ELF-1 (cell line): ENCODE measurements at places on chromosomes 7 and 10.

- peak; percentile 57 for DNase-seq
Measured at GRCh38 chr10:70536196-70536861, 57.8 kb downstream of the PALD1 start.

GRCh38 chr10:100684688-100685235 lies 60.6 kb upstream of the PAX2 start:
- DNase-seq = no peak

DNA sequence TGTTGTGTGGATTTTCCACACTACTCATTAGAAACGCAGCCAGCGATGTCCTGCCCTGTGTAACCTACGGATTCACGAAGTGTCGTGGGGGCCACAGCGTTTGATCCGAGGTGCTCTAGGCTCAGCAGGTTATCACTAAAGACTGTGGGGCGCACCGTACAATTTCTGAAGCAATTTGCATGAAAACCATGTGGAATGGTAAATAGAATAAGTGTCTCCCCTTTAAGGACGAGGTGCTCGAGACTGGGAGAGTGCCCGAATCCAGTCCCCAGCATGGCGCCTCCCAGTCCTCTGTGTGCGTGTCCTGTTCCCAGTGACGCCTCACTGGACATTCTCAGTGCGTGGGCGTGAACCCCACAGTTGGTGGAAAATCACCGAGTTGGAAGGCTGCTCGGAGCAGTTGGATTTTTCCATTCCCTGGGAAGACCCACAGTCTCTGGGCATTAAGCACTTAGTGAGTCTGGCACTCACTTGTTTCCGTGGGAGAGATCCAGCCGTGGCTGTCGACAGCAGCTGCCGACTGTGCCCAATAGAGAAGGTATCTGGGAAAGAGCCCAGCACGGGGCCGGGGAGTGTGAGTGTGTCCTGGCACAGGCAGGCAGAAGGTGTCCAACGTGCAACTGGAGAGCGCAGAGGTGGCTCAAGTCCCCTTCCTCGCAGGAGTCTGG lies 37.0 kb downstream of the PFKP start:
- DNase-seq = no peak

DNA sequence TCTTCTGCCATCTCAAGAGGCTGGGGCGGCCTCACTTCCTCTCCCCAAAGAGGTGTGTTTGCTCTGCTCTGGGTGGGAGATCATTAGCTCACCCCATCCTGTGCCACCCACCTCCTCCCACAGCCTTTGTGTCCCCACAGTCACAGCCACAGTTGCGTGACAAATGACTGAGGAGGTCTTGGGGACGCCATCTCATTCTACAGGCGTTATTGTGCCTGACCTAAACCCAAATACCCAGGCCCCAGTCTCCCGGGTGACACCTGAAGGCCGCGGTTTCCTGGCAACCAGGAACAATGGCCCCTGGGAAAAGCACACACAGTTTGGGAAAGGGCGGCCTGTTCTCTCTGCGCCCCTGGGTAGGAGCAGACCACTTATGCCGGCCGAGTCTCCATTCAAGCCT lies 51.6 kb downstream of the SLIT1 start:
- peak; percentile 19 for DNase-seq

- peak; percentile 73 for DNase-seq
Measured at GRCh38 chr10:7210516-7210915, 200.3 kb downstream of the SFMBT2 start.

DNA sequence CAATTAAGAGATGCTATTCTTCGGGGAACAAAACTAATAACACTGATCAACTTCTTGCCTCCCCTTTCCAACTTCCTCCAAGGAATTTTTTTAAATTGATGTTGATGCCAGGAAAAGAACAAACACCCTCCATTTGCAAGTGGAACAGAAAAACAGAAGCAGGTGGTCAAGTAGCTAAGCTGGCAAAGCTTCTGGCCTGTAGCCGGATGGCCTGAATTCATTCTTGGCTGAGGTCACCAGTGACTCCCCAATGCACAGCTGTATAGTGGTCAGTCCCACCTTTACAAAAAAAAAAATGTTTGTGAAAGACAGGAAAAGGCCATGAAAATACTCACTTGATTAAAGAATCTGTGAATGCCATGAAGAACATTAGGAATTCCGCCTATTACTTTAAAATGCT lies 39.1 kb downstream of the DOCK4 start:
- no peak for DNase-seq

GRCh38 chr7:29035044-29035740 lies 77.1 kb upstream of the TRIL start:
- no peak for DNase-seq

- no peak for DNase-seq
Measured at GRCh38 chr7:67608806-67609205, 612.2 kb downstream of the TYW1 start.

- DNase-seq = no peak
Measured at GRCh38 chr7:31407178-31407676, 66.7 kb upstream of the NEUROD6 start.

DNA sequence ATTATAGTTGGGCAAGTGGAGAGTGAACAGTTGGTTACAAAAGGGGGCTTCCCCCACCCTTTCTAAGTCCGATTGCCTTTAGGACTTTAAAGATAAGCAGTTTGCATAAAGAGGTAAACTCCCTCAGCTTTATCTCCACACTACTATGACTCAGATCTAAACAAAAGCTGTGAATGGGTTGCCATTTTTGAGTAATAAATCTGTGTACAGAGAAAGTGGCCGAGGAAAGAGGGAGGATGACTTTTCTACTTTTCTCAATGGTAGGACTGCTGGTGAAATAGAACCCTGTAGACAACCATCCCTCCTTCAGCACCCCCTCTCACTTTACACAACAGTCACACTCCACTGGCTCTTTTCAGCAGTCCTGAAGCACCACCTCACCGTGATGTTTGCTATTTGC lies 71.2 kb downstream of the DNMBP start:
- DNase-seq = no peak

DNA sequence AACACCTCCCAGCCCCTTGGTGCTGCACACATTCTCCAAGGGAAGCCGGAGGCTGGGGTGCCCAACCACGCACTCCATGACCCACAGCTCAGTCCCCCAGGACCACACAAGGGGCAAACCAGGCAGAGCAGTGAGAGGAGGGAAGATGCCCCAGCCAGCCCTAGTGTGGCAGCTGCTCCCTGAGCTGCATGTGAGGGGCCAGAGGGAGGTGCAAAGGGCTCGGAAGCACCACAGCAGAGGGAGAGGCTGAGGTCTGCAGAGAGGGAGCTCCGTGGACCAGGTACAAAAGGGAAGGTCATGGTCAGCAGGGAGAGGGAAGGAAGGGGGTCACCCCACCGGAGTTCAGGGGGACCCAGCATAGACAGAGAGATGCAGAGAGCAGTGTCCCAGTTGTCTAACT lies 1.5 kb upstream of the CALML5 start:
- no peak for DNase-seq

GRCh38 chr10:27568196-27569175 lies 64.4 kb downstream of the RAB18 start:
- no peak for DNase-seq

DNA sequence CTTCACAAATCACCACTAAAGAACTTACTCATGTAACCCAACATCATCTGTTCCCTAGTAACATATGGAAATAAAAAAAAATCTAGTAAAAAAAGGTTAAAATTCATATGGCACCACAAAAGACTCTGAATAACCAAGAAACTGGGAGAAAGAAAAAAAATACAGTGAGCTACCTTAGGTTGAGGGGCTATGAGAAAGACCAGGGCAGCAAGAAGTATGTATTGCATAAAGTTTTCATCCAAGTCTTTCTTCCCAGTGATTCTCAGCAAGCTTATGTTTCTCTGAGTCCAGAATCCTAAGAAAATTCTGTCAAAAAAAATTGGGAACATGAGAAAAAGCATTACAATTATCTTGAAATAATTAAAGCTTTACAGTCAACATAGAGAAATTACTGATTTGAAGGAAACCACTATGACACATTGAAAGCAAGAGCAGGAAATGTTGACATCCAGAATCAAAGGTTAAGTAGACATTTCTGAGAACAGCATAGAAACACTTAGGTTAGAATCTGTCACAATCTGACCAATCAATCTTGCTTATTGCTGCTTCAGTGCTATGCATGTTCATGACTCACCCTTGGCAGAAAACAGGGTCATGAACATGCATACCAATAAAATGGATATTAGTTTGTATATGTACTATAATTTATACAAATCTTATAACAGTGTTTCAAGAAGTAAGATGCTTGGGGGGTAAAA lies 494.0 kb upstream of the POT1 start:
- no peak for DNase-seq

- DNase-seq = no peak
Measured at GRCh38 chr10:112286837-112287818, 3.9 kb downstream of the TECTB start.

DNA sequence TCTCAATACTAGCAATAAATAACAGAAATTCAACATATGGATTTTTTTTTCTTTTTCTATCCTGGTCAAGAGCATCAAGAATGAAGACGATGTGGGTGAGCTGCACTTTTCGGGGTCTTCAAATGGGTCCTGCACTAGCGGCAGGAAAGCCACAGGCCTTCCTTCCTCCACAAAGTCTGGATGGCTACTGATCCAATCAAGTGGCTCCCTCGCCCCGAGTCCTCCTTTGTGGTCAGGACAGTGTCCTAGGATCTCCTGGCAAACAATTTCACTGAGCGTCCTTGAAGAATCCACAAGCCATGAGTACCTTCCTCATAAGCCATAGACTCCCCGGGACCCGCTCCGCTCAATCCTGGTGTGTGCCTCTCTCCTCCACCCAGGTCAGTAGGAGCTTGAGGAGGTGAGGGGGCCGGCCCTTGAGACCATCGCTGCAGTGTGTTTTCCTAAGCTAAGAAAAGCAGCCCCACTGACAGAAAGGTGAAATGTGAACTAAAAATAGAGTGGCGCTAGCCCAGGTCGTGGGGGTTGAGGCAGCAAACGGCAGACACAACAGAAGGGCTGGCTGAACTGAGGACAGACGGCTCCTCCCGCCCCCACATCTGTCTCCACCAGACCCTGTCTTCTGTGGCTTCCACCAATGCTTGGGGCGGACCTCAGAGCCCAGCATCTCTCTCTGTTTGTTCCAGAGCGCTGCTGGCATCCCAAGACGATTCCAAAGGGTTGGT lies 202.3 kb downstream of the HERPUD2 start:
- no peak for DNase-seq

DNA sequence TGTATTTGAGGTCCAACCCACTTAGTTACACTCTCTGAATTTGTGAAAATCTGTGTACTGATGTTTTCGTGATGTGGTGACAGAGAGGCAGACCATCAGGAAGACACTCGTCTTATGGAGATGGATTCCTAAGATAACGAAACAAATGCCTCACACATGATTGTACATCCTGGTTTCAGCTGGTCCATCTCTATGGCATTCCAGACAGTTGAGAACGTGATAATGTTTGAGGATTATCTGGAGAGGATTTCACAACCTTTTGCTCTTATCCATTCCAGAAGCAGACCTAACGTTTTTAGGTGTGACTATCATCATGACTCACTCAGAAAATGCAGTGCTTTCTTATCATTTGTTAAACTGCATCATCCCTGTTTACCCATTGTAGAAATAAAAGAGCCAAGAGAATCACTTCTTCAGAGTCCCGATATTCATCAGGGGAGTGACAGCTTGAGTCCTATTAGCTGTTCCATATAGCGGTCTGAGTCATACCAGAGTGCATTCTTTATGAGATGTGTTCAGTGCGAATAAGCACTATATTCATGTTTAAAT lies 74.5 kb downstream of the BMPER start:
- DNase-seq = peak; percentile 25
